Esophagus squamous epithelium (tissue), 5 donors: ENCODE measurements at places on chromosomes 11 and 22.

GRCh38 chr11:111476956-111477355, 35.2 kb downstream of the BTG4 start:
- H3K36me3 ChIP-seq: no peaks in the 10 kb centered on the region
- H3K4me3 ChIP-seq: no peak overlapping the region
- H3K4me1 ChIP-seq: no peaks in the 10 kb centered on the region
- no peak overlapping the region for H3K27ac ChIP-seq
- no peaks in the 10 kb centered on the region for H3K27me3 ChIP-seq

DNA sequence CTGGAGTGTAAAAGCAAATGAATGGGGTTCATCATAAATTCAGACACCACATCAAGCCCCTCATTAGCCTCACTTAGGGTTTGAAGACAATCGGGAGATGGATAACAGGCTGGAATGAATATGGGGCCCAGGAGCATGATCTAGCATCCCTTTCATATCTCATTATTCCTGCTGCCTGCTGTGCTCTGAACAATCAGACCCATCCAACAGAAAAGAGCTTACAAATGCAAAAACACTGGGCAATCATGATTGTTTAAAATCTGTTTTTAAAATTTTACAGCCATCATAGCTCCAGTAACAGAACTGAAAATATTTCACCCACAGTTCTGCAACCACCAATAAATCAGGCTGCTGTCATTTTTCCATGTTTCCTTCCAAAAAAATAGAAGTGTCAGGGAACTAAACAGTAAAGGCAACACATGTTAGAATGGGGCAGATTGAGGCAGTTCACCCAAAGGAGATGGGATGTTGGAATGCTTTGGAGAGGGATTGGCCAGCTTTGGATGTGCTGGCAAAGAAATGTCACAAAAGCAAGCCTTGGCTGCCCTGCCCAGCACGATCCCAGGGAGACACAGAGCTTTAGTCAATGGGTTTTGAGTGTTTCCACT, 47.8 kb upstream of the BMAL1 start:
- H3K27ac ChIP-seq: no peak overlapping the region
- H3K4me1 ChIP-seq: no peaks in the 10 kb centered on the region
- H3K36me3 ChIP-seq: no peaks in the 10 kb centered on the region
- no peak for DNase-seq
- H3K27me3 ChIP-seq: no peaks in the 10 kb centered on the region

- no peaks in the 10 kb centered on the region for H3K36me3 ChIP-seq
- no peaks in the 10 kb centered on the region for H3K27me3 ChIP-seq
- no peak overlapping the region for H3K4me3 ChIP-seq
- no peak for DNase-seq
These were observed 82.3 kb upstream of the PHOX2A start for GRCh38 chr11:72326151-72326848.

GRCh38 chr11:44221456-44221855, 88.5 kb downstream of the ALX4 start:
- H3K4me3 ChIP-seq: no peak overlapping the region
- DNase-seq: no peak
- H3K36me3 ChIP-seq: no peaks in the 10 kb centered on the region
- H3K4me1 ChIP-seq: no peaks in the 10 kb centered on the region
- H3K27ac ChIP-seq: no peak overlapping the region

- no peaks in the 10 kb centered on the region for H3K36me3 ChIP-seq
- peaks cover 55% of the 10 kb centered on the region for H3K4me1 ChIP-seq
- no peak overlapping the region for H3K4me3 ChIP-seq
- DNase-seq: no peak
These were observed 33.7 kb downstream of the DAGLA start for GRCh38 chr11:61713906-61714305.

DNA sequence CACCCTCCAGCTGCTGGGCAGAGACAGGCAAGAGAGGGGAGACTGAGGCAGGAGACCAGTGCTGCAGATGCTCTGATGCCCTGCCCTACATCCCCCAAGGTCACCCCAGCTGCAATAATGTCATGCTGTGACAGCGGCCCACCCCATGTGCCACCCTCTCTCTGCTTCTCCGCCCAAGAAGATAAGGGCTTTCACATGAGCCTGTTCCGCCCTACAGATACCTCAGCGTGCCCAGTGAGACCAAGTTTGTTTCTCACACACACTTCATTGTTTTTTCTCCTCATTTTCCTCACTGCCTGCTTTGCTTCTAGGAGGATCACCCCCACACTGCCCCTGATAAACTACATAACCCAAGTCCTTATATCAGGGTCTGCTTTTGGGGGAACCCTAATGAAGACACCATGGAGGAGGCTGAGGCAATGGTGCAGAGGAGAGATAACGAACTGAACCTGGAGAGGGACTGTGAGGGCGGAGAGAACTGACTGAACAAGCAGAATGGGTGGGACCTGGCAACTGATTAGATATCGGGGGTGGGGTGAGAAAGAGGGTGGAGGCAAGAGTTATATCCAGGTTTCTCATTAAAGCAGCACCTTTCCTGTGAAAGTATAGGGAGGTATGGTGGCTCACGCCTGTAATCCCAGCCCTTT, 37.5 kb upstream of the TSKU start:
- H3K27ac ChIP-seq: no peak overlapping the region
- no peaks in the 10 kb centered on the region for H3K36me3 ChIP-seq
- peaks cover 2% of the 10 kb centered on the region for H3K4me1 ChIP-seq
- no peak overlapping the region for H3K4me3 ChIP-seq
- no peaks in the 10 kb centered on the region for H3K27me3 ChIP-seq

GRCh38 chr22:29387921-29388758, at the start of gene AP1B1:
AP1B1 (minus strand) TSS chr22:29388570; CDS start chr22:29367243, 21,327 bp downstream.
- H3K4me1 ChIP-seq: peaks cover 35% of the 10 kb centered on the region
- DNase-seq: peak; percentile 79
- H3K36me3 ChIP-seq: no peaks in the 10 kb centered on the region

DNA sequence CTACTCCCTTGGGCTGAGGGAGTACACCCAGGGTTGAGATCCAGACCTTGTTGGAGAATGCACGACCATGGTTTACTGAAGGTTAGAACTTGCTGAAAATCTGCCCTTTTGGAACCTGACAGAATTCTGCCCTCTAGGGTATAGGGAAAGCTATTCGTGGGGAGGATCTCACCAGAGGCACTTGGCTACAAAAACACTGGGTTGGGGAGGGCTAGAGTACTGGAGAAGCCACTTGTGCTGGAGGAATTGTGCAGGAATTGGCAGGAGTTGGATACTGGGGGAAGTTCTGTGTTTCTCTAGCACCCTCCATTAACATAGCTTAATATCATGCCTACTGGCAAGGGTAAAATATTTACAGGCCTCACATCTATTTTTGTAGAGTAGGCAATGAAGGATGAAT, 55.8 kb downstream of the PPME1 start:
- no peak for DNase-seq
- H3K27me3 ChIP-seq: no peaks in the 10 kb centered on the region
- H3K4me3 ChIP-seq: no peak overlapping the region
- H3K27ac ChIP-seq: no peak overlapping the region
- H3K4me1 ChIP-seq: no peaks in the 10 kb centered on the region
- H3K36me3 ChIP-seq: no peaks in the 10 kb centered on the region

- no peak for DNase-seq
- no peak overlapping the region for H3K27ac ChIP-seq
- no peaks in the 10 kb centered on the region for H3K27me3 ChIP-seq
- peaks cover 11% of the 10 kb centered on the region for H3K4me1 ChIP-seq
- H3K4me3 ChIP-seq: no peak overlapping the region
- no peaks in the 10 kb centered on the region for H3K36me3 ChIP-seq
These were observed 10.5 kb upstream of the EHD1 start for GRCh38 chr11:64888729-64889511.

GRCh38 chr11:68970921-68971636, 9.7 kb downstream of the MRGPRD start:
- H3K36me3 ChIP-seq: no peaks in the 10 kb centered on the region
- H3K4me1 ChIP-seq: no peaks in the 10 kb centered on the region
- no peaks in the 10 kb centered on the region for H3K27me3 ChIP-seq

GRCh38 chr22:38289583-38290082, 16.8 kb upstream of the TMEM184B start:
- no peaks in the 10 kb centered on the region for H3K4me1 ChIP-seq
- no peak for DNase-seq
- no peak overlapping the region for H3K27ac ChIP-seq
- no peaks in the 10 kb centered on the region for H3K27me3 ChIP-seq
- no peak overlapping the region for H3K4me3 ChIP-seq

DNA sequence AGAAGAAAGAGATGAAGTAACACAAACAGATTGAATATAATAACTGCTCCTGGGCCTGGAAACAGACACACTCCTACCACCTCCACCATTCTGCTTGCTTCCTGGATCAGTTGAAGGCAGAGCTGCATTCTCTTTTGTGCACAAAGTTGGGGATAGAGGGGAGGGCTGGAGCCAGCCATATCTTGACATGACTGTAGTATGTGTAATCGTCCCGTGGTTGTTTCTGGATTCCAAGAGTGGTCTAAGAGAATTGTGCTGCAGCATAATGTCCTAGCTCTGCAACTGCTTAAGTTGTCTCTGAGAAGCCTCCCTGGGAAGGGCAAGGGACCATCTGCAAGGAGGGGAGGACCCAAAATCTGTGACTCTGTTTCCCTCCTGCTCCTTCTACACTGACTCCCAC, 3.2 kb downstream of the CRY2 start:
- no peaks in the 10 kb centered on the region for H3K36me3 ChIP-seq
- H3K27me3 ChIP-seq: no peaks in the 10 kb centered on the region
- H3K4me1 ChIP-seq: peaks cover 14% of the 10 kb centered on the region
- no peak overlapping the region for H3K27ac ChIP-seq

- no peak for DNase-seq
- peaks cover 92% of the 10 kb centered on the region for H3K4me1 ChIP-seq
- H3K27ac ChIP-seq: peak overlapping the region; percentile 79
- H3K4me3 ChIP-seq: peak overlapping the region; percentile 12
These were observed 77.3 kb upstream of the ARFGAP3 start for GRCh38 chr22:42934338-42934737.

- DNase-seq: no peak
- no peaks in the 10 kb centered on the region for H3K27me3 ChIP-seq
- H3K4me3 ChIP-seq: no peak overlapping the region
- no peaks in the 10 kb centered on the region for H3K36me3 ChIP-seq
These were observed 50.4 kb upstream of the SEPTIN5 start for GRCh38 chr22:19663821-19664355.

DNA sequence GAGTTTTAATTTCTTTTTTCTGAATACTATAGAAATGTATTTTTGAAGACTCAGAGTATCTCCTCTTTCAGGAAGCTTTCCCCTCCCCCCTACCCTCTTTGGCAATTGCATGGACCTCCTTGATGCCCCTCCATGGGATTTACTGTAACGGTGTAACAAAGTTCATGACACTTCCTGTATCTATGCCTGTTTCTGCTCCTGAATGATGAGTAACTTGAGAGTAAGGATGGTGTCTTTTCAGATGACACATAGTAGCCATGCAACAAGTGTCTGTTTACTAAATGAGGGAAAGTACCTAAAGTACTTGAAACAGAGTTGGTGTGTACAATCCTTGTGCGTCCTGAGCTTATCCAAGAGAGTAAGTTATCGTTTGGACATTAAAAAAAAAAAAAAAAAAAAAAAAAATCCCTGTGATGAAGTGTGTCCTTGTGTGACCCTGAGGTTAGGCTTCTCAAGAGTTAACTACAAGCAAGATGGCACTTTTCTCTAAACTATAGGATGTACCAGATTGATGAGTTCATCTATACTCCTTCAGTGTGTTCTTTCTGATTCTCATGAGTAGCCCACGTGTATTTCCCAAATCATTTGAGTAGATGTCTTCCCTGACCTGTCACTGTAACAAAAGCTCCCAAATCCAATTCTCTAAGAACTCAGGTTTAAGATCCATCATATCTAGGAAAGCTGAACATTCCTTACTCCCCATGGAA, 7.4 kb downstream of the ETS1 start:
- DNase-seq: no peak
- no peaks in the 10 kb centered on the region for H3K36me3 ChIP-seq
- peaks cover 3% of the 10 kb centered on the region for H3K27me3 ChIP-seq
- H3K4me1 ChIP-seq: peaks cover 13% of the 10 kb centered on the region
- no peak overlapping the region for H3K27ac ChIP-seq

DNA sequence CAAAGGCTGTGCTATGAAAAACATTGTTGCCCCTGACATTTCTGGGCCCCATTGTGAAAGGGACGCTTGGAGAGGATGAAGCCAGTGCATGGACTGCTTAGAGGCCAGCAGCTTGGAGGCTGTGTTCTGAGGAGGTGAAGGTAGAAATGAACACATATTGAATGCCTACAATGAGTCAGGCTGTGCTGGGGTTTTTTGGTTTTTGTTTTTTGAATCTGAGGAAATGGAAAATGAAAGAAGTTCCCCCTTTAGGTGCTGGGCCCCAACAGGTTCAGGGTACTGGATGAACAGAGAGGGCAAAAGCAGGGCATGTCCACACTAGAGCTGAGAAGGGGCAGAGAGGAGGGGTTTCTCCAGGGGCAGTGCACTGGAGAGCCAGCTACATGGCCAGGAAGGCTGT, 166.1 kb upstream of the API5 start:
- H3K36me3 ChIP-seq: no peaks in the 10 kb centered on the region
- no peak overlapping the region for H3K4me3 ChIP-seq
- H3K27me3 ChIP-seq: no peaks in the 10 kb centered on the region

GRCh38 chr11:57336111-57336666, 497 bp upstream of the SSRP1 start:
- DNase-seq: no peak
- H3K27me3 ChIP-seq: no peaks in the 10 kb centered on the region
- peaks cover 18% of the 10 kb centered on the region for H3K36me3 ChIP-seq
- peak overlapping the region; percentile 89 for H3K27ac ChIP-seq

DNA sequence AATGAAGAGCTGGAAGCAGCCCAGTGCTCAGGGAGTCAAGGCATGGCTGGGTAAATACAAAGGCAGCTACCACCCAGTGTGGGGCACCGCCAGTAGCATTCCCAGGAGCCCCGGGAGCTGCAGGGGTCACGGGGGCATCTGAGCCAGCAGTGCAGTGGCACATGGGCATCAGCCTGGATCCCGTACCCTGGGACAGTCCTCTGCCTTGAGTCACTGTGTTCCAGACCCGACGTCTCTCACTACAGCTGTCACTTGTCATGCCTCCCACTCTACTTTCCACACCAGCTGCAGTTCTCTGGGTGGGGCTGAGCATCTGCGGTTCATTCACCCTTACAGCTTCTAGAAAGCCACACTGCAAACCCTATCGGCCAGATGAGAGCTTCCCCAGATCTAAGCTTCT, 29.6 kb downstream of the DHCR7 start:
- H3K4me1 ChIP-seq: no peaks in the 10 kb centered on the region
- H3K27me3 ChIP-seq: peaks cover 30% of the 10 kb centered on the region
- H3K36me3 ChIP-seq: no peaks in the 10 kb centered on the region
- no peak for DNase-seq
